ENCODE measurements at places on chromosomes 11 and 22.

GRCh38 chr11:5531053-5531831, 14.7 kb upstream of the UBQLNL start:
- no peak for DNase-seq

GRCh38 chr11:85810871-85811611, at the start of gene SYTL2:
TSS of gene SYTL2 (minus strand) at chr11:85811141. CDS start at chr11:85757725, 53,416 bp downstream.
- DNase-seq: peak; percentile 56

- DNase-seq: no peak
Measured at GRCh38 chr11:27722117-27722952, 22.1 kb upstream of the BDNF start.

GRCh38 chr11:10982704-10983510, 125.1 kb upstream of the ZBED5 start:
- no peak for DNase-seq

DNA sequence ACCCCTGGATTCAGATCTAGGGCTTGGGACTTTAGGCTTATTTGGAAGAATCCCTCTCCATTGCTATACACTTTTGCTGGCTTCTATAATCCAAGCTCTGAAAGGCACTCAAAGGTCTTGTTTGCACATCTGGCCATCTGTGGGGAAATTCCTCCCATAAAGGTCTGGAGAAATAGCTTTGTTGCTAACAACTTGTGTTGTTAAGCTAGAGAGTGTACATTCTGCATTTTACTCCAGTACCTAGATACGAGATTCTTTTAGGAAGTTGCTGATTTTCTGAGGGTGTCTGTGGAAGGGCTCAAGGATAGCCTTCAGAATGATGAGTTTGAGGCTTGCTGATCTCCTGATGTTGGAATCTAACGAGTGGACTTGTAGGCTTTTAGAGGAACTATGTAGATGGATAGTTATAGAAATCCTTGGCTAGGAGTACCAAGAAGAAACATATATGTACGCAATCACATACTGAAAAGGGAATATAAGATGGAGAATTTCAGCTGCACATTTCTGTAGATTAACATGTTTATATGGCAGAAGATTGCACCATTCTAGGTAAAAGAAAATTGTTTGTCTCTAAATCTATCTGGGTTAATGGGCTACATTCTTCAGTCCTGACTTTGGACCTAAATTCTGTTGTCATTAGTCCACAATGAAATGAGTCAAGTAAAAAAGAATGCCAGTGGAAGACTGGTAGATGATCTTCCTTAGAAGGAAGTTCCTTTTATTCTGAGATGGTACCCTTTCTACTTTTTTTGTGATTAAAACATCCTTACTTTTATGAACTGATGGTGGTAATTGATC, 51.0 kb downstream of the UBASH3B start:
- no peak for DNase-seq

DNA sequence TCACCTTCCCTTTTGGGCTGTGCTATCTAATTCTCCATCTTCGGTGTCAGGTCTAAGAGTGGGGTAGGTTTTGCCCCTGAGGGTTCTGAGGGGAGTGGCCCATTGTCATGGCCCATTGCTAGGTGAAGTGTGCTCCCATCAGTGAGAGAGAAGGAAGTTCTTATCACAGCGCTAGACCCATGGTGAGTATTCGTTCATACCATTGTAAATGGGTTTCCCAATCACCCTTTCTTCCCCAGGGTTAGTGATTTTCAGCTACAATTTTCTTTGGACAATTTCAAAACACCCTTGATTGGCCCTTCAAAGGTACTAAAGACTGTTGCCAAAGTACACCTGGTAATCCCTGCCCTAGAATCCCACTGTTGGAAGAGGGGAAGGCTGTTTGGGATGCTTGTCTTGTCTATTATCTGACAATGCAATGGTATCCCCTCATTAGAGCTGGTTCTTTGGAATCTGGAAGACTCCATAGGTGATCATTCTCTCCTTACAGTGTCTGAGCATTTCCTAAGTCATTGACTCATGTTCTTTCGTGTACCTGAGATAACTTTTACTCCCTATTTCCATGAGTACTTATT, 20.2 kb downstream of the MPEG1 start:
- no peak for DNase-seq

- no peak for DNase-seq
Measured at GRCh38 chr11:129969920-129970319, 32.7 kb downstream of the PRDM10 start.

DNA sequence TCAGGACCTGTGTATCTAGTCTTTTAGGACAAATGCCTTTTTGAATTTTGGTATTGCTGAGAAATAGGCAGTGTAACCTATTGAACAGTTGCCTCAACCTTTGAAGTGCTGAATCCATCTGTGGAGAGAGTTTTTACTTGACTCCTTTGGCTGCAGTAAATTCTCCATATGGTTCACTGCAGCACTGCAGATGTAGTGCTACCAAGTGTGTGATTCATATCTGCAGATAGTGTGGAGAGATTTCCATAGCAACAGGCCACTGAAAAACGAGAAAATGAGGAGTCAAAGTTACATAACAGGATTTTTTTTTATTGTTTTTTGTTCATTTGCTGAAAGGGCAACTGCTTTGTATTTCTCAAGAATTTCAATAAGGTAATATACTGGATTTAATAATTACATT, 356.1 kb downstream of the RAB38 start:
- no peak for DNase-seq

Measured in stimulated activated CD4-positive, alpha-beta T cell treated with anti-CD3 and anti-CD28 coated beads, Interleukin-1b, Interleukin-23, amount 100 ng/mL, for 24 hours (primary cell).